Activated naive CD4-positive, alpha-beta T cell (primary cell): ENCODE measurements at places on chromosomes 16 and 17.

- DNase-seq = no peak
These were observed 95.1 kb upstream of the CDH5 start for GRCh38 chr16:66271074-66272060.

GRCh38 chr16:2404099-2404498 lies 25.1 kb upstream of the CCNF start:
- DNase-seq = no peak

DNA sequence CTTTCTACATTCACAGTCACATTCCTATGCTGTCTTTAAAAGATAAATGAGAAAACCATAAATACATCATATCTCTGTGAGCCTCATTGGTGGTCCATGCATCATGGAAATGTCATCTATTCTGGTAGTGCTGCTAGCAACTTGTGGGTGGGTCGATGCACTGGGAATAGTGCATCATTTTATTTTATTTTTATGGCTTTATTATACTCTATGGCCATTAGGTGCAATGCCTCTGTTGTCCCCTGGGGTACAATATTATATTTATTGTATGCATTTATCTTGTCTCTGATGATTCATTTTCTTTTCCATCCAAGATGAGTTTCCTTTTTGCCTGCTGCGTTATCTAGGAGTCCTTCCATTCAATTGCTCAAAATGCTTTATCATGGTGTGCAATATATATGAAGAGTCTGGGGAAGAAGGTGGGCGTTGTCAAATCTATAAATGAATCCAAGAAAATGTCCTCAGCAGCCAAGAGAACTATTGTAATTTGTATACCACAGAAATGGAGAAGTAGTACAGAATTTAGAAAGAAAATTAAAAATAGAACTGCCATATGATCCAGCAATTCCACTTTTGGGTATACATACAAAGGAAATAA lies 324.0 kb downstream of the KCNJ2 start:
- no peak for DNase-seq

- DNase-seq = no peak
These were observed 200.6 kb upstream of the CIBAR2 start for GRCh38 chr16:85312642-85313525.

GRCh38 chr17:31558748-31559583 lies 167.5 kb downstream of the RAB11FIP4 start:
- DNase-seq = no peak

- no peak for DNase-seq
These were observed 12.1 kb downstream of the ZZEF1 start for GRCh38 chr17:4130715-4131114.
